Right ventricle myocardium superior (tissue), 1 donor: ENCODE measurements at places on chromosomes 7 and 10. TPM values are rescaled to one million over a fixed set of nuclear protein-coding genes. Genes with fewer than 3 reads are reported as not detected.

The CNTNAP2 gene
- 0.48 TPM for total RNA-seq

The CACNB2 gene
- 45.7 TPM for total RNA-seq

The CALHM1 gene
- not detected for total RNA-seq

The MOGAT3 gene
- total RNA-seq: not detected
